Aorta (tissue), 5 donors: ENCODE measurements at places on chromosomes 7 and 10. TPM values are rescaled to one million over a fixed set of nuclear protein-coding genes. Genes with fewer than 3 reads are reported as not detected.

Gene LRRN3
- total RNA-seq, result 0.62 TPM

Gene FKBP14
- total RNA-seq, result 25.9 TPM

Gene CCDC3
- 166 TPM for total RNA-seq

Gene ZP3
- 1.5 TPM for total RNA-seq

Gene OPN4
- total RNA-seq, result not detected

- H3K27me3 ChIP-seq, result no peaks in the 10 kb centered on the region
- H3K36me3 ChIP-seq, result no peaks in the 10 kb centered on the region
- H3K4me1 ChIP-seq, result peaks cover 3% of the 10 kb centered on the region
- DNase-seq, result no peak
Observed at GRCh38 chr10:70512149-70512639, 33.6 kb downstream of the PALD1 start.

GRCh38 chr7:153473185-153473584 lies 579.0 kb upstream of the DPP6 start:
- no peak overlapping the region for H3K4me3 ChIP-seq
- DNase-seq, result no peak
- no peaks in the 10 kb centered on the region for H3K27me3 ChIP-seq
- no peak overlapping the region for H3K27ac ChIP-seq
- H3K36me3 ChIP-seq, result no peaks in the 10 kb centered on the region

GRCh38 chr10:94489107-94489506 lies 56.5 kb upstream of the HELLS start:
- no peaks in the 10 kb centered on the region for H3K4me1 ChIP-seq
- no peaks in the 10 kb centered on the region for H3K36me3 ChIP-seq
- no peak for DNase-seq
- H3K27me3 ChIP-seq, result no peaks in the 10 kb centered on the region

GRCh38 chr10:61406736-61407135 lies 46.4 kb downstream of the TMEM26 start:
- no peak for DNase-seq
- no peaks in the 10 kb centered on the region for H3K36me3 ChIP-seq
- H3K4me3 ChIP-seq, result no peak overlapping the region
- H3K27me3 ChIP-seq, result no peaks in the 10 kb centered on the region
- no peak overlapping the region for H3K27ac ChIP-seq
- no peaks in the 10 kb centered on the region for H3K4me1 ChIP-seq

DNA sequence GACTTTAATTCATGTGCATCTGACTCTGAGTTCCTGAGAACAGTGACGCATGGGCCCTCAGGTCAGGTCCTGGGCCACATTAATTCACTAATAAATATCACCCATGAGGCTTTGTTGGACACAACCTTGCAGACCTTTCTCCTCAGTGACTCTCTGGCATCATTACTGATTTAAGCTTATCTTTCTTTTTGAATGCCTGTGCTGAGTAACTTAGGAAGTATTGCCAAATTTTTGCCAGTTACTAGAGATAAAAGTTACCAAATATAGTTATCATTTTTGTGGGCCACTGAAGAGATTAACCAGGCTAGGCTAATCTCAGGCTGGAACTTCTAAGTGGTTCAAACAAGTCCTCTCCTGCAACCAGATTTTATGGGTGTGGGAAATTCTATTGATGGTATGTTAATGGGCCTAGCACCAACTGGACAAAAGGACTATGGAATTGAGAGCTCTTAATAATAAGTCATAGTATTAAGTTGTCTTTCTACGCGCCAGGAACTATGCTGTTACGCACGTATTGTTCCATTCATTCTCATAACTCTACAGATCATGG lies 28.8 kb upstream of the PRTFDC1 start:
- no peaks in the 10 kb centered on the region for H3K36me3 ChIP-seq
- peaks cover 5% of the 10 kb centered on the region for H3K4me1 ChIP-seq
- H3K4me3 ChIP-seq, result no peak overlapping the region
- H3K27ac ChIP-seq, result no peak overlapping the region

DNA sequence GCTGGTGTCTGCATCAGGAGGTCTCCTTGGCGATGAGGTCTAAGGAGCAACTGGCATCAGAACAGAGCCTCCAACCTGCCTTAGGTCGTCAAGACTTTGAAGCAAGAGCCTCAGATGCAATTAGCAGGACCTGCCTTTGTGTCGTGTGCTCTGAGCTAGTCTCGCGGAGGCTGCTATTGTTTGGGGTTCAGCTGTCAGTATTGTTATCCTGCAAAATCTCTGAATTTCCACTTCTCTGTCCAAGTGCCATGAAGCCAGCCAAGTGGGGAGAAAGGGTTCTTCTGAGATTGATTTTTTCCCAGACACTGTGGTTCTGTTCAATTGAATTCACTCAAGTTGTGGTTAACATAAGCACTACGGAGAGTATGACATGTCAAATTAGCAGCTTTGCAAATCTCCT lies 78.7 kb downstream of the ADARB2 start:
- H3K27ac ChIP-seq, result no peak overlapping the region
- no peaks in the 10 kb centered on the region for H3K27me3 ChIP-seq
- H3K4me1 ChIP-seq, result no peaks in the 10 kb centered on the region

DNA sequence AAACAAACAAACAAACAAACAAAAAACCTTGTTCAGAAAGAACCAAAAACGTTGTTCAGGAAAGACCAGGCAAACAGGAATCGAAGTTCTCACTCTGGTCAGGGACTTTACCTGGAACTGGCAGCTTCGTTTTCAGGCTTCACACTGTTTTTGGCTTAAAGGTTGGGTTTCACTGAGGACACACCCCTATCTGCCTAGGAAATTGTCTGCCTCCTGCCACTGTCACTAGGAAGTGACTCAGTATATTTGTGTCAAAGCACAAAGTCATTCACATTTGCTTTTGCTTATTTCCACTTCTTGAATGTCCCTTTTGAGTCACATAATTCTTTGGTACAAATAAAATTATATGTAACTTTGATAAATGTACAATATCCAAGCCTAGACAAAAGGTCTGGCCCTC lies 37.9 kb downstream of the PNLIPRP3 start:
- H3K36me3 ChIP-seq, result no peaks in the 10 kb centered on the region
- no peak overlapping the region for H3K4me3 ChIP-seq
- H3K4me1 ChIP-seq, result no peaks in the 10 kb centered on the region
- no peaks in the 10 kb centered on the region for H3K27me3 ChIP-seq
- H3K27ac ChIP-seq, result no peak overlapping the region

DNA sequence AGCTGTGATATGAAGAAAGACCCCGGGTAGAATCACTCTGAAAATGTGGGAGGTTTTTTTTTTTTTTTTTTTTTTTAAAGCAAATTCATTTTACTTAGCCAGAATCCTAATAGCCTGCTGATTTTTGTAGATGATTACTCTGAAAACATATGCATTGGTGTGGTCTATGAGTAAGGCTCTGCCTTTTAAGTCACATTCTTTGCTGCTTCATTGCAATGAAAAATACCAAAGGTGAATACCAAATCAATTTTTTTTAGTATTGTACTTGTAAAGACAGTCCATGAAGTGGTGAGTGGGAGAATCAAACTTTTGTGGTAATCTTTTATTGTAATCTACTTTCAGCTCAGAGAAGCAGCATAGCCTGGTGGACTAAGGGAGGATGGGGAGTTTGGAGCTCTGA lies 130.3 kb downstream of the SDK1 start:
- no peak for DNase-seq
- H3K27me3 ChIP-seq, result no peaks in the 10 kb centered on the region
- peaks cover 2% of the 10 kb centered on the region for H3K4me1 ChIP-seq
- H3K27ac ChIP-seq, result no peak overlapping the region
- H3K4me3 ChIP-seq, result no peak overlapping the region

GRCh38 chr7:23622506-23622925 lies 25.3 kb downstream of the CCDC126 start:
- no peak overlapping the region for H3K4me3 ChIP-seq
- H3K27me3 ChIP-seq, result no peaks in the 10 kb centered on the region
- no peak for DNase-seq

GRCh38 chr7:139762886-139763285 lies 14.9 kb downstream of the HIPK2 start:
- H3K4me1 ChIP-seq, result peaks cover 8% of the 10 kb centered on the region
- no peak overlapping the region for H3K27ac ChIP-seq
- no peak for DNase-seq
- no peaks in the 10 kb centered on the region for H3K36me3 ChIP-seq

- no peaks in the 10 kb centered on the region for H3K36me3 ChIP-seq
- DNase-seq, result no peak
- H3K27ac ChIP-seq, result no peak overlapping the region
- no peaks in the 10 kb centered on the region for H3K4me1 ChIP-seq
Observed at GRCh38 chr10:4527281-4527970, 298.6 kb upstream of the AKR1E2 start.

DNA sequence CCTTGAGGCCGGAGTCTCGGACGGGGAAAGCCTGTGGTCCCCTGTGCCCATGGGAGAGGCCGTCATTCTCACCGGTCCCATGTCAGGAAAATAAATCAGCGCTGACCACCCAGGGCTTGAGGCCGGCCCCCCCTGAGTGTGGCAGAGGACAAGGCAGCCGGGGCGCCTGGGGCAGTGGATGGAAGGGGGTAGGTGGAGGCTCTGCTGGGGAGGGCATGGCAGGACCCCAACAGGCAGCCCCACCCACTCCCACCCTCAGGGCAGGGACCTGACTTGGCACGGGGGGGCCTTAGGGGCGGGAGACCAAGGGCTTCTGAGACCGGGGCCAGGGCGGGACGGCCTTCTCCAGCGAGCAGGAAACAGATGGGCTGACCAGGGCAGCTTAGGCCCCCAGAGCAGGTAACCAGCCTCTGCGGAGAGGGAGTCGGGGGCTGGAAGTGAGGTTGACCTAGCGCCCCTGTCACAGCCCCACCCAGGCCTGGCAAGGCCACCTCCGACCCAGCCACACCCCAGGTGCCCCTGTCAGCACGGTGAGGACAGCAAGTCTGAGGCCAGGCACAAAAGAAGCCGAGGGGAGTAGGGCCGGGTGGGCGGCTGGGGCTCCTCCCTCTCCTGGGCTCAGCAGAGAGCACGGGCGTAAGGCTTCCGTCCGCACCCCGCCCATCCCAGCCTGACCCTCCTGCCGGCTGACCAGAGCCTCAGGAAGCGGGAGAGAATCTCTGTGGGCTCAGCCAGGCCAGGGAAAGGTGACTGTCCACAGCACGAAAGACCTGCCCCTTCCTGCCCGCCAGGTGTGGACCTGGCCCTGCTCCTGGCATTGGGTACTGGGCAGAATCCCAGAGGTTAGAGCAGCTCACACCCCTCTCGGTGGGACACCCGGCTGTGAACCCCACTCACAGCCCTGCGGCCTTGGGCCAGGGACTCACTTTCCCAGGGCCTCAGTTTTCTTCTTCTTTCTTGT lies 87.4 kb downstream of the FOXL3 start:
- H3K36me3 ChIP-seq, result no peaks in the 10 kb centered on the region
- H3K4me1 ChIP-seq, result no peaks in the 10 kb centered on the region
- no peak overlapping the region for H3K27ac ChIP-seq
- H3K27me3 ChIP-seq, result no peaks in the 10 kb centered on the region

DNA sequence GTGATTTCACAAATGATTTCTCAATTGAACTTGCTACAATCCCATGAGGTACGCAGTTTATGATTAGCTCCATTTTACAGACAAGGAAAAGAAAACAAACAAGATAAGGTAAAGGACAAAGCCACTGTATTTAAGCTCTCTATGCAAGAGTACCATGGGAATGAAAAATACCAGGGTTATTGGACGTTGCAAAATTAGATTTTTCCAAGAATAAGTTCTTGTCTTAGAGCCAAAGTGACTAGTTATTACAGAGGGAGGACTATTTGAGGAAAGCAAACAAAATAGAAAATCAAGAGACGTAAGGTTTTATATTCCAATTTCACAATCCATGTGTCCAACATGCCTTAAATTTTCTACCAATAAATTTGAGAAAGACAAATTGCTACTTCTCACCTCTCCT lies 97.9 kb upstream of the PTN start:
- H3K36me3 ChIP-seq, result no peaks in the 10 kb centered on the region
- H3K27ac ChIP-seq, result no peak overlapping the region
- no peak overlapping the region for H3K4me3 ChIP-seq
- H3K27me3 ChIP-seq, result no peaks in the 10 kb centered on the region

DNA sequence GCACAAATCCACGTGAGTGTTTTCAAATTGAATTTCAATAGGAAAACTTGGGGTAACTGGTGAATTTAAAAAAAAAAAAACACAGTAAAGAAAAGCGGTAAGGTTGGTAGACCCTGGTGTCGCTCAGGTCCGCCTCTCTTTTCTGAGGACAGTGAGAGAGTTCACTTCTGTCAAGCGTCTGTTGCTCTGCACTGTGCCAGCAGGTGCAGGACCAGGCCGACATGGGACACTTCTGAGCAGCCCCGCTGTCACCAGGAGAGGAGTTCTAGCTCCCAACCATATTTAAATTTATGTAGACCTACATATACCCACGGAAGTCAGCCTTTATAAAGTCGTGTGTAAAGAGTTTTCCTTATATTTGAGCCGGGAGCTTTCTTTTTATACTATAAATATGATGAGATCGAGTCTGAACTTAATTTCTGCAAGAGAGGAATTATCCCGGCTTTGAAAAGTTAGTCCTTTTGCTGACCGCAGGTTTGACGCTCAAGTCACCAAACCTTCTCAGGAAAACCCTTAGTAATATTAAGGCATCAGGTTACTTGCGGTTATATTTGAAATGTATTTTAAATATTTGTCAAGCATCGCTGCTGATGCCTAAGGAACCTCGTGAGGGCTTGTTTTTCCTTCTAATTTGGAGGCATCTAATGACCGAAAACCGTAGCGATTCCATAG lies 531 bp downstream of the IKZF1 start:
- H3K27me3 ChIP-seq, result no peaks in the 10 kb centered on the region
- no peaks in the 10 kb centered on the region for H3K36me3 ChIP-seq
- H3K4me1 ChIP-seq, result no peaks in the 10 kb centered on the region
- no peak overlapping the region for H3K4me3 ChIP-seq
- no peak overlapping the region for H3K27ac ChIP-seq
- no peak for DNase-seq

DNA sequence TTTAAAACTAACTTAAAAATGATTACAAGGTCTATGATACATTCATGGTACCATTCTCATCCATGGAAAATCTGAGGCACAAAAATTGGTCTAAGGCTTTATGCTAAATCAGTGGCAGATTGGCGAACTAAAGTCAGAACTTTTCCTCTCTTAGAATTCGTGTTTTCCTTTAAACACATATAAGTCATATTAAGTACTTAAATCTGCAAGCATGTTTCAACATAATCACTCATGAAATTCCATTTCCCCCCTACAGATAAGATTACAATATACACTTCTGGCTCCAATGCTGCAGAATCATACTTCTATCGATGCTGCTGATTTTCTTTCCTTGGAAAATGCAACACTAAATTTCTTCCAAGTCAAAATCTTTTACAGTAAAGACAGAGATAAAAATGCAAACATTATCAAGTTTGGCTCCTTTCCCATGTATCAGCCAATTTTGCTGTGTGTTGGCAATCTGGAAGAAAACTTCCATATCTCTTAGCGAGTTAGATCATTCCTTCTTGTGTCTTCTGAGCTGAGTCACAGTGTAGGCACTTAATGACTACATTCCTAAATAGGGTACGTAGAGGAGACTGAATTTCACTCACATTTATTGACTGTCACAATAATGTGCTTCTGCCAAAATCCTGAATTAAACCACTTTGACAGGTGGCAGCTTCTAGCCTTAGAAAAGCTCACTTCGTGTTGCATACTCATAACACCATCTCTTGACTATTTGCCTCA lies 76.4 kb upstream of the LRRC17 start:
- H3K36me3 ChIP-seq, result no peaks in the 10 kb centered on the region
- no peaks in the 10 kb centered on the region for H3K27me3 ChIP-seq
- H3K4me3 ChIP-seq, result no peak overlapping the region
- H3K27ac ChIP-seq, result peak overlapping the region; percentile 11
